ENCODE measurements at places on chromosomes 11 and 22.

GRCh38 chr11:27971171-27971570 lies 136.8 kb downstream of the KIF18A start:
- DNase-seq, result no peak

DNA sequence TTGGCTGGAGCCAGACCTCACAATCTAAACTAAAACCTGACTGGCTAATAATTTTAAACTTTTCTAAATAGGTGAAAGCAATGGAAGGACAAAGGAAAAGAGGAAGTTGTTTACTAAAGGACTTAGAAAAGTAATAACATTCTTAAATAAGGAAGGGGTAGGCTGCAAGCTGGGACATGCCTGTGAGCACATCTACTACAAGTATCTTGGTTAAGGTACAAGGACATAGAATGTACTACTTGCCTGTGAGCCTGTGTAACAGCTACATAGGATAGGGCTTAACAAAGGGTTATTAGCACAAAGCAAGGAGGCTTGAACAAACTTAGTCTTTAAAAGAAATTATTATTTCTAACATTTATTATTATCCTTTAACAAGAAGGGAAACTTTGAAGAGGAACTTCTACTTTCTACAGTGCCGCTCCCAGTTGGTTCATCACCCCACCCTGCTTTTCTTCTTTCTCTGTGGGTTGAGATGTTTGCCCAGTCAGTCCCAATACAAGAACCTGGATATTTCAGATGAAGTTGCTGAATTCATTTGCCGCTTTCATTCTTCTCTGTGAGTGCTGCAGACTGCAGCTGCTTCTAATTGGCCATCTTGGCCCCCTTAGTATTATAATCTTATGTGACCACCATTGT lies 87.5 kb downstream of the PRMT3 start:
- peak; percentile 69 for DNase-seq

DNA sequence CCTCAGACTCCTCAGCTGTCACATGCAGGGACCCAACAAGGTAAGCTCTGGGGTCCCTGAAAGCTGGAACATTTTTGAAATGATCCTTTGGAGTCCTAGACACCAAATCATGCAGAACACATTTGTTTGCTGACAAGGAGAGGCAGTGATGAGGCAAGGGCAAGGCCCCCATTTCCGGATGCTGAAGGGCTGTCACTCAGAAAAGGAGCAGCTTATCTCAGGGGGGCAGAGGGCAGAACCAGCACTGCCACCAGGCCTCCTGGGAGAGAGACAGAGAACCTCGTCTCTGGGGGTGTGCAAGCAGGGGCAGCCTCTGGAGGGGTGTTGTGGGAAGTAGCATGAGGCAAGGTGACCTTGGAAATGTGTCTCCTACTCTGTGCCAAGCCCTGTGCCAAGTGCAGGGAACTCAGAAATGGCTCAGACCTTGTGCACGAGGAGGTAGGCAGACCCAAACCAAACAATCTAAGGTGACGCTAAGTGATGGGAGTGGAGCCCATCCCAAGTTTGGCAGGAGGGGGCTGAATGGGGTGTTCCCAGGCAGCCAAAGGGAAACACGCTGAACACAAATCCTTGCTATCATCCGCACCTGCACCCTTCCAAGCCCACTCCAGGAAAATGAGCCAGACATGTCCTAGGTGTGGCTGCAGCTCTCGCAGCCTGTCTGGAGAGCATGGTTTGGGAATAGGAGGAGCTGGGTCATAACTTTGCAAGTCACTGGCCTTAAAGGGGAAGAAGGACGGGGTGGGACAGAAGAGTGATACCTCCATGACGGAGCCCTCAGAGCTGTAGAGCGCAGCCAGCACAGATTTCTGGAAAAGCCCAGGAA lies 94.2 kb downstream of the PDE2A start:
- DNase-seq, result no peak

DNA sequence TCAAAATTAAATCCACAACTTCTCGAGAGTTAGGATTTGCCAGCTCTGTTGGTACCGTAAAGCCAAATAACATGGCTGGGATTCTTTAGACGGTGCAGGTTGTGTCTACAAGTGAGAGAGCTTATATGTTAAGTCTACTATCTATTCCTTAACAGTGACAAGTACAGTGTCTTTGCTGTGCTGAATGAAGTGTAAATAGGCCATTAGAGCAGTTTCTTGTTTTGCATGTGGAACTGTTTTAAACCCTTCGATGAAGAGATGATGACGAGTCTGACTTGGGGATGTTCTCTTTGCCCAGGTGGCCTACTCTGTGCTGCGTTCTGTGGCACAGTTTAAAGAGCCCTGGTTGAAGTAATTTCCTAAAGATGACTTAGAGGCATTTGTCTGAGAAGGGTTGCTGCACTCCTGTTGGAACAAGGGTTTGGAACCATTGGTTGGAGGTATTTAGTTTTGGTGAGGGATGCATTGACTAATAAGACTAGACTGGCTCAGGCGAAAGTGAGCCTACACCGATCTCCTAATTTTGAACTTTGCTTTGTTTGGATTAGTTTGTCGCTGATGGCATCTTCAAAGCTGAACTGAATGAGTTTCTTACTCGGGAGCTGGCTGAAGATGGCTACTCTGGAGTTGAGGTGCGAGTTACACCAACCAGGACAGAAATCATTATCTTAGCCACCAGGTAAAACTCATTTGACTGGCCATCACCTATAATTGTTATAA lies 988 bp downstream of the RPS3 start:
- DNase-seq, result peak; percentile 55

GRCh38 chr11:88536616-88537265 lies 199.2 kb upstream of the CTSC start:
- no peak for DNase-seq

DNA sequence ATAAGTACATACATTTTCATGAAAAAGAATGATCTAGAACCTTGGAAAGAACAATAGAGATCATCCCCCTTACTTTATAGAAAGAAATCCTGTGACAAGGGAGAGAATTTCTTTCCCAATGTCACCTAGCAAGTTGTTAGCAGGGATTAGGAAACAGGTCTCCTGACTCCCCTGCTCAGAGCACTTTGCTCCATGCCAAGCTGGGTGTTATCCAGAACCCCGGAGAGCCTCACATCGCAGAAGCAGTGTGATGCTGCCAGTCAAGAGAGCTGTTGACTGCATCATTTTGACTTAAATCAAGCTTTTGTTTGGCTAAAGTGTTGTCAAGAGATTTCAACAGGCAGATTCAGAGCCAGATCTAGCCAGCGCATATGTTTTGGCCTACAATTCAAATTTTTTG lies 3.6 kb upstream of the RRAS2 start:
- DNase-seq, result no peak

DNA sequence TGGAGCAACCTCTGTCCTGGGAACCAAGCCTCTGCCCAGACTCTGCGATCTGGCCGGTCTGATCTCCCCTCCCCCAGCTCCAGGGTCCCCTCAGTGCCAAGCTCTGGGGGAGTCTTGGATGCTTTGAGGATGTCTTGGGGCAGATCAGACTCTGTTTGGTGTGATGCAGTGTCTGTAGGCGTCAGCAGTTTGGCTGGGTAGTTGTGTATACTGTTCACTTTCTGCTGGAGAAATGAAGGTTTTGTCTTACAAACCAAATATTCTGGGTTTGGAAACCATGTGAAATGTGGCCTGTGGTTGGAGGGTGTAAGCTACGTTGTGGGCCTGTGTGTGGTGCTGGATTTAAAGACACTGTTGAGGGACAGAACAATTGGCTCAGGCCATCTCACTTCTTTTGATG lies 4.6 kb downstream of the INSC start:
- no peak for DNase-seq

- no peak for DNase-seq
Observed at GRCh38 chr22:42334875-42335512, 64.5 kb upstream of the TCF20 start.

GRCh38 chr11:108601150-108601549 lies 7.6 kb upstream of the EXPH5 start:
- DNase-seq, result no peak

- DNase-seq, result no peak
Observed at GRCh38 chr11:77039491-77040400, 5.5 kb downstream of the B3GNT6 start.

GRCh38 chr11:80650966-80651365 lies 1210.1 kb upstream of the TENM4 start:
- no peak for DNase-seq

- no peak for DNase-seq
Observed at GRCh38 chr11:90704510-90704909, 481.7 kb upstream of the CHORDC1 start.

GRCh38 chr11:6298605-6299004 lies 21.7 kb downstream of the CAVIN3 start:
- DNase-seq, result peak; percentile 23

DNA sequence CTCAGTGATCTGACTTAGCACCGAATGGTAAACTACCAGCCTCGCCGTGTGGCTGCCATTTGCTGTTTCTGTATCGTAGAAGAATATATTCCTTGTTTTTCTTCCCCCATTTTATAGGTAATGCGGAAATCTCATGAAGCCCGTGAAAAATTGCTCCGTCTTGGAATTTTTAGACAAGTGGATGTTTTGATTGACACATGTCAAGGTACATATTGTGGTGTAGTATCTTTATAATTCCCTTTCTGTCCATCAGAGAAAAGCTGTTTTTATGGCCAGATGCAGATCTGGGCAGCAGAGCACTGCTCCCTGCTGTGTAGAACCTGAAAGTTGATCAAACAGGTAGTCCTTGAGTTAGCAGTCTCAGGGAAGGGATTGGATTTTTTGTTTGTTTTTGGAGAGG lies 13.4 kb downstream of the SAMM50 start:
- DNase-seq, result no peak

- DNase-seq, result no peak
Observed at GRCh38 chr11:27381238-27381666, 18.2 kb upstream of the CCDC34 start.

- DNase-seq, result peak; percentile 63
Observed at GRCh38 chr11:59186130-59186594, 14.2 kb downstream of the DTX4 start.

DNA sequence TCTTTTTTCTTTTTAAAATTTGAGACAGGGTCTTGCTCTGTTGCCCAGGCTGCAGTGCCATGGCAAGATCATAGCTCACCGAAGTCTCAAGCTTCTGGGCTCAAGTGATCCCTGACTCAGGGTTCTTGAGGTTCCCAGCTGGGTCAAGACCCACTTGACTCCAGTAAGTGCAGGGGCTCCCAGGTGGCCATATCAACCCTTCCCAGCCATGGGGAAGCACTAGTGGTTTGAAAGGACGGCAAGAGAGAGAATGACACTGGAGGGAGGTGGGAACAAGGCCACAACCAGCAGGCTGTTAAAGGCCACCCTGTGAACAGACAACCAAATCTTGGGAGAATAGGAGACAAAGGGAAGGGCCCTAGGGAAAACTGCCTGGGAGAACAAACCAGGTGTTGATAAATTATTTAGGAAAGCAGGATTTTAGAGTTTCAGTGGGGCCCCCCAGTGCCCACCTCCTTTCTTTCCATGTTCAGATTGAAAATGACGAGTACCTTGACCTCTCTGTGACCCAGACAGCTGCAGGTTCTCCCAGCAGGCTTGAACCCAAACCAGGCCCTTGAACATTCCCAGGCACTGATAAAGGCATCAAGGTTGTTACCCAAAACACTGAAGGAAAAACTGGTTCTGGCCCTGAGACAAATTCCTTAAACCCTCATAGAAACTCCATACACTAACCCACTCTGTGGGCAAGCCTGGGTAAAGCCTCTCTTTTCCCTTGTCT lies 28.8 kb downstream of the KLHL22 start:
- no peak for DNase-seq

GRCh38 chr11:43557553-43558110 lies 122.9 kb upstream of the HSD17B12 start:
- no peak for DNase-seq

GRCh38 chr11:62338218-62338617 lies 970 bp downstream of the ASRGL1 start:
- no peak for DNase-seq

GRCh38 chr22:37604875-37605274 lies 3.8 kb upstream of the GGA1 start:
- DNase-seq, result peak; percentile 30

DNA sequence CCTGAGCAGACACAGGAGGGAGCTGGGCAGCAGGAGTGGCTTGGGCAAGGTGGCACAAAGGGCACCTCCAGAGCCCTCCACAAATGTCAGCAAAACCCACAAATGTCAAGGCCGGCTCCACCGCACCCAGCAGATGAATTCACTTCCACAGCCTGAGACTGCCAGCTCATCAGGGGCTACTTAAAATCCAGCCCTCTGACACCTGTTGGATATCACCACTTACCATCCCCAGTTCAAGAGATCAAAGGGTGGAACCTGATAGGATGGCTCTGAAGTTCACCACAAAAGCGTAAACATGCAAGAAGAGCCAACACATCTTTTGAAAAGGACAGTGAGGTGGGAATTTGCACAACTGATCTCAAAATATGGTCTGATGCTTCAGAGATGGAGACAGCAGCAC lies 168.6 kb upstream of the GRK3 start:
- DNase-seq, result no peak

DNA sequence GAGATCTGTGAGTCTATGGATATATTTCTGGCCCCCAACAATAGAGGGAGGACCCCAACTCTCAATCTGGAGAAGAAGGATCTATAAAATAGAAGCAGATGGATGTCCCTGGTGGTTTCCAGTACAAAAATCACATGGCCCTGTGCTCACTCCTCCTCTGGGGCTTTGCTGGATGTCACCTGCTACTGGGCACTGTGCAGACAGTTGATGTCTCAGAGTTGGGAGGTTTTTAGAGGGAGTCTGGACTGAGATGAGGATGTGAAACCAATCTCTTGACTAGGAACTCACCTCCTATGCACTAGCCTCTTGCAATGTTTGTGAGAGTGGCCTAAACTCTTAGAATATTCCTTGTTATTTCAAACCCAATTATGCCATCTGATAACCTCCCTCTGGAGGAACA lies 107.2 kb downstream of the SCN3B start:
- no peak for DNase-seq

GRCh38 chr11:76313913-76314740 lies 66.8 kb downstream of the THAP12 start:
- no peak for DNase-seq

DNA sequence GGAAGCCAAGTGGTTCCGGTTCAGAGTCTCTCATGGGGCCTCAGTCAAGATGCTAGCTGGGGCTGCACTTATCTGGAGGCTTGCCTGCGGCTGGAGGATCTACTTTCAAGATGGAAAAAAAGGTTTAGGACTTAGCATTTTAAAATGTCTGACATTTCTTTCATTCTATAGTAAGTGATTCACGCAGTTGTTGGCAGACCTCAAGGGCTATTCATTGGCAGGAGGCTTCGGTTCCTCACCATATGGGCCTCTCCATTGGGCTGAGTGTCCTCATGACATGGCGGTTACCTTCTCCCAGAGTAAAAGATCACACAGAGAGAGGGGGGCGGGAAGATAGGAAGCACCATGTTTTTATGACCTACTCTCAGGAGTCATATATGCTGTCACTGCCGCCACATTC lies 298.0 kb upstream of the PLET1 start:
- DNase-seq, result no peak

DNA sequence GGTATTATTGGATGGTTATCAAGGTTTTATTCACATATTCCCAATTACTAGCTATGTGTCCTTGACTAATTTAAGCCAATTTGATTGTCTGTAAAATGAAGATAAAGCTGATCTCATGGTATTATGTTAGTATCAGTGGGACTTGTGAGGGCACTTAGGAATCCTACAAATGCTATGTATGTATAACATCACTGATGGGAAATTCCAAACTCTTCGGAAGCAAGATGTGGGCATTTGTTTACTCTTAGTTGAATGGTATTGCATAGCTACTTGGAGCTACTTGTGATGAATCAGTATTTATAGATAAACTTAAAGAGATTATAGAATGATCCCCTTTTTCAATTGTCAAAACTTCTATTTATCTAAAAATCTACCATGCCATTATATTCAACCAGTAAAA lies 239.9 kb downstream of the CNTN5 start:
- DNase-seq, result no peak

- no peak for DNase-seq
Observed at GRCh38 chr11:103987629-103988594, 48.5 kb upstream of the DDI1 start.

- DNase-seq, result peak; percentile 54
Observed at GRCh38 chr11:128684549-128685401, 9.1 kb upstream of the FLI1 start.

All from KBM-7 (cell line).